CD4-positive, CD25-positive, alpha-beta regulatory T cell (primary cell): ENCODE measurements at places on chromosomes 11 and 22.

GRCh38 chr11:118321386-118322082, 17.0 kb downstream of the CD3E start:
- DNase-seq, result no peak

DNA sequence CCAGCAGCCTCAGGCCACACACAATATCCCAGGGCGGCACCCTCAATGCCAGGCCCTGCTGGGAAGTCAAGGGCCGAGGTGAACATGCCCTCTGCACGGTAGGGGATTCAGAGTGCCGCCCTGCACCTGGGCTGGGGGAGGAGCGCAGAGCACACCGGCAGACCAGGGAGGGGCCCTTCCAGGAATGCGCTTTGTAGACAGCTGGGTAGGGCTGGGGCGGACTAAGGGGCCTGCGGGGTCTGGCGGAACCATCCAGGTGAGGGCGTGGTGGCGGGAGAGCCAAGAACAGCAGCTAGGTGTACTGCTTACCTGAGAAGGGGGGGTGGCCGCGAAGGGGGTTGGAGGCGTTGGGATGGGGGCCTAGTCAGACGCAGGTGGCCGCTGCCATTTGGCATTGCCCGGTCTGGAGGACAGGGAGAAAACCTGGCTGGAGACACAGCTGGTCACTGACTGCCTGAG, 26.0 kb downstream of the DUSP8 start:
- no peak for DNase-seq

DNA sequence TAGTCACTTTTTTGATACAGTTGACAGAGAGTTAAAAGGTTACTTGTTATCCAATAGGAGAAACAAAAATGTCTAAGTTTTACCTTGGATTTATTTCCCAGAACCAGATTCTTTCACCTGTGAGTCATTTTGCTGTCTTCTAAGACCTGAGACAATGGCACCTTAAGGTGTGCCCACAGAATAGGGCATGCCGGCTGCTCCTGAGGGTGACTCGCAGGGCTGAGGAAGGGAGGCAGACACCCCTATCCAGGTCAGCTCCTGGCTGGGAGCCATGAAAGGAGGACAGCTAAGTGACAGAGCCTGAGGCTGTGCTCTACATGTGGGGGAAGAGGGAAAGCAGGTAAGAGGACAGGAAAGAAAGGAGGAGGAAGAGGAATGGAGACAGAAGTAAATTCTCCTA, 67.8 kb downstream of the RASSF10 start:
- no peak for DNase-seq

GRCh38 chr22:38038426-38038825, 18.8 kb upstream of the PICK1 start:
- no peak for DNase-seq

DNA sequence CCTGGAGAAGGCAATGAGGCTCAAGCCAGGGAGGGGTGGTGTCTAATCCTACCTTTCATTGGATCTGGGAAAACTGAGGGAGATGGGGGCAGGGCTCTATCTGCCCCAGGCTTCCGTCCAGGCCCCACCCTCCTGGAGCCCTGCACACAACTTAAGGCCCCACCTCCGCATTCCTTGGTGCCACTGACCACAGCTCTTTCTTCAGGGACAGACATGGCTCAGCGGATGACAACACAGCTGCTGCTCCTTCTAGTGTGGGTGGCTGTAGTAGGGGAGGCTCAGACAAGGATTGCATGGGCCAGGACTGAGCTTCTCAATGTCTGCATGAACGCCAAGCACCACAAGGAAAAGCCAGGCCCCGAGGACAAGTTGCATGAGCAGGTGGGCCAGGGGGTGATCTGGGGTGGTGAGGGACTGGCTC, at the start of gene FOLR1:
TSS of gene FOLR1 (plus strand) at position 180 of the 421 bp plus-strand sequence. CDS start at position 214, 34 bp downstream.
- no peak for DNase-seq

DNA sequence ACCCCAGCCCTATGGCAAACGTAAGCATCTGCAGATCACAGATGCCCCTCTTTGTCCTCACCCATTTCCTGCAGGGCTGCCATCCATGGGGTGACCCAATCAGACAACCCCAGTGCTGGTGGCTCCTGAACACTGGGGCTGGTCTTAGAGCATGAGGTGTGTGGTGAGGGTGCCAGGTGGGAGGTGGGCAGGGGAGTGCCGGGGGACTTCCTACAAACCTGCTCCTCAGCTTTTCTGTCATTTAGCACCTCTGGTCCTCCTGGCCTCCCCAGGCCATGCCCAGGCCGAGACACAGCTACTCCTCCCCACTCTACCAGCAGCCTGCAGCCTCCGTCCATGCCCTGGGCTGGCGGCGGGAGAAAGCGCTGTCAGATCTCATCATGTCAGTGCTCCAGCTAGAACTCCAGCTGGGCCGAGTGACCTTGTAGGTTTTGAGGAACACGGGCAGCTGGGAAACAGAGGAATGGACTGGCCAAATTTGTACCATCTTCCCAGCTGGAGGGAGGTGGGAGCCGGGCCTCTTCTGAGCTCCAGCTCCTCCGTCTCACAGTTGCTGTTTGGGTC, 157.7 kb upstream of the NECTIN1 start:
- DNase-seq, result no peak

GRCh38 chr22:26648011-26648497, 9.3 kb upstream of the MIAT start:
- peak; percentile 68 for DNase-seq

DNA sequence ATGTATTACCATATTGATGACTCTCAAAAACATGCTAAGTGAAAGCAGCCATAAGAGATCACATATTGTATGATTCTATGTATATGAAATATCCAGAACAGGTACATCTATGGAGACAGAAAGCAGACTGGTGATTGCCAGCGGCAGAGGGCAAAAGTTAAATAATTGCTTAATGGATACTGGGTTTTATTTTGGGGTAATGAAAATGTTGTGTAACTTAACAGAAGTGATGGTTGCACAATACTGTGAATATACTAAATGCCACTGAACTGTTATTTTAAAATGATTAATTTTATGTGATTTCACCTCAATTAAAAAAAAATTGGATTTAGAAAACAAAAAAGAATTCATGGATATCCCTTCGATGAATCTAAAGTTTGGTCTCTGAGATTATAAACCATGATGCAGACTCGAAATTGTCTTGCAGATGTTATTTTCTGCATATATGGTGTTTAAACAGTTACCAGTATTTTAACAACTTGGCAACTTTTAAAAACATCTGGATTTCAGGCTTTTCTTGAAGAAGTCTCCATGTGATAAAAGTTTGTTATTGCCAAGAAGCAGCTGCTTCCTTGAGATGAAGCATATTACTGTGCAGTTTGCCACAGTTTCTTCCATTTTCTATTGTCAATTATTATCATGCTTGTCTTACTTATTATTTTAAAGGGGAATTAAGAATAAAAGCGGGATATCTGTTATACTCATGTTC, 38.1 kb downstream of the LARGE2 start:
- DNase-seq, result no peak

DNA sequence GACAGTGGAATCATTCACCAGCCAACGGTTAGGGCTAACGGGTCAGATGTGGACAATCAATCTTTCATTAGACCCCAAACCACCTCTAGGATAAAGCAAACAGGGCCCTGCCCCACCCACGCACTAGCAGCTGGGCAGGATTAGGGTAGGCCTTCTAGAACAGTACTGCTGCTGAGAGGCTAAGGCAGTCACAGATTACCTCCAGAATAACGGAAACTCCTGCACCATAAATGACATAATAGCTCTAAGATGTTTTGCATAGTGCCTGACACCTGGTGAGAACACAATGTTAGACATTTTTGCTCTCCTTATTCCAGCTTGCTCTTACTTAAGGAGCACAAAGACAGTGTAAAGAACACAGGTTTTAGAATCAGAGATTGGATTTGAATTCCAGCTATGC, 1.8 kb downstream of the SYTL2 start:
- DNase-seq, result no peak

- no peak for DNase-seq
These were observed 13.5 kb upstream of the MIEF1 start for GRCh38 chr22:39488563-39489083.

GRCh38 chr11:96026310-96026709, 102.4 kb upstream of the MTMR2 start:
- no peak for DNase-seq

DNA sequence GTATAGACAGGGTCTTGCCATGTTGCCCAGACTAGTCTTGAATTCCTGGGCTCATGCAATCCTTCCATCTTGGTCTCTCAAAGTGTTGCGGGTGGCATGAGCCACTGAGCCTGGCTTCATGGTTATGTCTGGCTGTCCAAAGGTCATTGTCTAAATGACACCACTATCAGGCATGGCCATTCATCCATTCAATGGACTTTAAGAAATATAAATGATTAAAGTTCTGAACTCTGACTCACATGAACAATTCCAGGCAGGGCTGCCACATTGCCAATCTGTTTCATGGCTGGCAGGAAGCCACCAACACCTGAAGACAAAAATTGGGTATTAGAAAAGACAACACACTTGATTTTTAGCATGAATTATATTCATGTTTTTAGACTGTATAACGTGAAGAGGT, 4.1 kb downstream of the RTCB start:
- no peak for DNase-seq

- DNase-seq, result no peak
These were observed 28.3 kb downstream of the TSPAN18 start for GRCh38 chr11:44754876-44755555.

GRCh38 chr22:19958083-19959042, 16.7 kb upstream of the TXNRD2 start:
- no peak for DNase-seq

GRCh38 chr11:68948496-68948895, 32.3 kb downstream of the MRGPRD start:
- DNase-seq, result no peak

GRCh38 chr11:90330632-90331031, 107.8 kb upstream of the CHORDC1 start:
- DNase-seq, result no peak

DNA sequence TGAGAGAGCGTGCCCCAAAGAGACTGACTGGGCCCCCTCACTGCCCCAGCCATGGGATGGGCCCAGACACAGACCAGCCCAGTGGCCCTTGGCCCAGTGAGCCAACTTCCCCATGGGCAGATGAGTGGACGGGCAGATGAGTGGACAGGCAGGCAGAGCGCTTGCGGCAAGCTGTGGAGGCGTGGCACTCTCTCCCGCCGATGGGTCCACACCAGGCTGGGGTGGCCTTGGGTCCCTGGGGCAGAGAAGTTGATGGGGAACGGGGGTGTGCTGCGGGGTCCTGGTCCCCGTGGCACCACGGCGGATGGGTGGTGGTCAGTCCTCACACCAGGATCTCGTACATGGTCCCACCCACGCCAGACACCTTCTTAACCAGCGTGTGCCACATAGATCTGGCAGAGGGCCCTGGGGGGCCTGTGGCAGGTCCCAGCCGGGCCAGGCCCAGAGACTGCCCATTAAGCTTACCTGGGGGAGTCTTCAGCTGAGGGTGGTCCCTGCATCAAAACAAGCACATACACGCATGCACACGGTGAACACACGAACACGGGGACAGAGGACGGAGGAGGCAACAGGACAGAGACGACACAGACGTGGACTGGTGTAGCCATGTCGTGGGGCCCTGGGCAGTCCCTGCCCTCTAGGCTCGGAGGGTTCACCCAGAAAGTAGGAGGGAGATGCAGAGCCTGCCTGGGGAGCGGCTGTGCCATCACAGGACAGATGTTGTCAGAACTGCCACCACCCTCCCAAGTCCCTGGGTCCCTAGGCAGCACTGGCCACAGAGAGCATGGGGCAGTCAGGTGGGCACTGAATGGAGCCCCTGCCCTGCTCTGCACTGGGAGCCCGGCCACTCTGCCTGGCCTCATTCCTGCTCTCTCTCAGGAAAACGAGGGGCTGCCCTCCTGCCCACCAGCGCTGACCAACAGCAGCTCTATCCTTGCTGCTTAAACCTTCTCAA, 182.2 kb downstream of the IGLL1 start:
- no peak for DNase-seq

GRCh38 chr11:34719303-34719848, 98.5 kb downstream of the EHF start:
- no peak for DNase-seq

DNA sequence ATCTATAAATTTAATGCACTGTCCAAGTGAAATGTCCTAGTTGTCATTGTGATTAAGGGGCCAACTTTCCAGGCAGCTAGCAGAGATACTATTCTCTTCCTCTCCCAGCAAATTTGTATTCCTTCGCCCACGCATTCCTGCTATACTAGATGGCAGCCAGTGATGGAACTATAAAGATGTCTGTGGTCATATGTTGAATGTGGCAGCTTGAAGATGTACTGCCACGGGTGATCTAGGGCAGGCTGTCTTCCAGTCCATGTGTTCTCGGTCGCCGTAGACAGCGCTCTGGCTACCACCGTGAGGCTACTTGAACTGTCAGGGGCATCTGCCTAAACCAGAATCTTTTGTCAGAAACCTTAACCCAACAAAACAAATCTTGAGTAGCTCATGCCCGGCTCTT, 8.3 kb upstream of the SIDT2 start:
- no peak for DNase-seq

DNA sequence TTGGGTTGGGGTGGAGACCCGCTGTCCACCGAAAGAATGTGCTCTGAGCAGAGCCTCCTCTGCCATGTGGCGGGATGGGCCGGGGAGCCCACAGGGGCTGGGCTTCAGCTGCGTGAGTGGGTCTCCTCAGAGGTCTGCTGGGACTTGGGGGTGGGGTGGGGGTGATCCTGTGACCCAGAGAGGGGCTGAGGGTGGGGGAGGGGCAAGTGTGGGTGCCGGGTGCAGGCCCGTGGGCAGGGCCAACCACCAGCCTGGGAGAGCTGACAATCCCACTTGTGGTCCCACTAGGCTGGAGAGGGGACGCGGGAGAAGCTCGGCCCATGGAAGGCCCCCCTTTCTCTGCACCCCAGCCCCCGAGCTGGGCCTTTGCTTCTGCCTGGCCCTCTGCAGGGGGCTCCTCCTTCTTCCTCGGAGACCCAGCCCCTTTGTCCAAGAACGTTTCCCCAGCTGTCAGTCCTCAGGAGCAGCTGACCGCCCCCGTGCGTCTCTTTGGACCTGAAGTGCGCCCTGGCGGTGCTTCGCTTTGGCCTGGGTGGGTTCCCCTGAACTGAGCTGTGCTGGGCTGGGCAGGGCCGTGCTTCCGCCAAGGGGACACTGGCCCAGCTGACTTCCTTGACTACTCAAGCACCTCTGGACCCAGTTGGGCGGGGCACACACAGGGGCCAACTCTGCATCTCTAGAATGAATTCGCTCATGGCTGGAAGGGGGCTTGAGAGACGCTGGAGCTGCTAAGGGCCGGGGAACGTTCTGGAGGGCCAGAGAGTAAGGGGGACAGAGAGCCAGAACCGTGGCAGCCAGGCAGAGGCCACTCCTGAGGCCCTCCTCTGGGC, 30.2 kb downstream of the OSBPL5 start:
- no peak for DNase-seq

DNA sequence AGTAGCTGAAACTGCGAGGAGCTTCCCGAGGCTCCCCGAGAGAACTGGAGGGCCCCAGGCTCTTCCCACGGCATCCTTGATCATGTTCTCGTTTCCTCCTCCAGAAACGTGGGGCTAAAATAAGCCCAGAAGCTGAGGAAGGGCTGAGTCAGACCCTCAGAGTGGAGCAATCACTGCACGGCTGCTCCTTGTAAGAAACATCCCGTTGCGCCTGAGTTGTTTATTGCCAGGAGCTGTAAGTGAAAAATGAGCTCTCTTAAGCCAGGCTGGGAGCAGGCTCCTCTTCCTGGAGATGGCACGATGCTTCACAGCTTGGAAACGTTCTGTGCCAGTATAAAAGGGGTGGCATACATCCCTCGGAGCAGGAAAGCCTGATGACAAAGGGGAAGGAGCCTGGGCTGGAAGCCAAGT, 47.3 kb upstream of the SYN3 start:
- no peak for DNase-seq
